ENCODE measurements at places on chromosomes 16 and 17. TPM values are rescaled to one million over a fixed set of nuclear protein-coding genes. Genes with fewer than 3 reads are reported as not detected.

The TMED6 gene
- total RNA-seq, result 0.37 TPM

The DRC3 gene
- 0.39 TPM for total RNA-seq

The C16orf96 gene
- not detected for total RNA-seq

The PLEKHH3 gene
- total RNA-seq, result 12.9 TPM

The CD300LB gene
- total RNA-seq, result not detected

The ADORA2B gene
- 27.2 TPM for total RNA-seq

The CDT1 gene
- total RNA-seq, result 27.0 TPM

The CFAP52 gene
- not detected for total RNA-seq

The C17orf50 gene
- total RNA-seq, result not detected

The ABCC11 gene
- under 0.01 TPM for total RNA-seq

The KRTAP9-8 gene
- not detected for total RNA-seq

The KIF22 gene
- 73.7 TPM for total RNA-seq

The OR1A2 gene
- not detected for total RNA-seq

Measured in subcutaneous preadipocyte (primary cell).